ENCODE measurements at places on chromosomes 1 and 21. TPM values are rescaled to one million over a fixed set of nuclear protein-coding genes. Genes with fewer than 3 reads are reported as not detected.

Gene RPTN
- 0.72 TPM for total RNA-seq

Gene NBPF6
- total RNA-seq = not detected

Gene OTUD3
- 3.8 TPM for total RNA-seq

Gene NTNG1
- total RNA-seq = 3.6 TPM

Gene FASLG
- not detected for total RNA-seq

Gene CELA2A
- not detected for total RNA-seq

Gene PLA2G2F
- total RNA-seq = 0.24 TPM

Gene FBLIM1
- 74.6 TPM for total RNA-seq

Gene B4GALT3
- 19.0 TPM for total RNA-seq

Gene MYBPH
- total RNA-seq = not detected

Gene DYNLT5
- total RNA-seq = not detected

Gene ADAM30
- total RNA-seq = not detected

Gene HECTD3
- 16.6 TPM for total RNA-seq

Gene COL8A2
- total RNA-seq = 3.0 TPM

Gene KRTAP27-1
- total RNA-seq = not detected

Gene FCGR3A
- not detected for total RNA-seq

Gene VCAM1
- 37.8 TPM for total RNA-seq

Gene ETV3L
- total RNA-seq = not detected

Gene ERO1B
- total RNA-seq = 2.8 TPM

Gene DRAXIN
- total RNA-seq = not detected

Gene KCNE2
- total RNA-seq = not detected

Gene AXDND1
- 0.48 TPM for total RNA-seq

Gene PLA2G2A
- total RNA-seq = not detected

Gene MTARC2
- 5.1 TPM for total RNA-seq

Gene SLFNL1
- not detected for total RNA-seq

Gene C1orf94
- not detected for total RNA-seq

Gene SMCP
- total RNA-seq = not detected

Gene CDC42BPA
- 23.0 TPM for total RNA-seq

Gene NEXN
- total RNA-seq = 0.48 TPM

Gene C8B
- not detected for total RNA-seq

Gene LELP1
- total RNA-seq = not detected

Gene GBP6
- total RNA-seq = 38.6 TPM

Gene CAPZB
- 66.7 TPM for total RNA-seq

Gene NCAM2
- under 0.01 TPM for total RNA-seq

Gene PROK1
- total RNA-seq = not detected

Gene ST6GALNAC5
- total RNA-seq = 9.2 TPM

Gene RCC1
- 88.4 TPM for total RNA-seq

Gene AUNIP
- 2.8 TPM for total RNA-seq

Gene NFASC
- 0.96 TPM for total RNA-seq

Gene S100A7
- not detected for total RNA-seq

Gene L1TD1
- under 0.01 TPM for total RNA-seq

Gene GOLT1A
- 1.4 TPM for total RNA-seq

Gene CFHR4
- not detected for total RNA-seq

Gene MPZ
- 0.21 TPM for total RNA-seq

Gene FGR
- 0.64 TPM for total RNA-seq

Gene EPHA10
- not detected for total RNA-seq

Gene IL23R
- not detected for total RNA-seq

Gene ATAD3B
- total RNA-seq = 22.4 TPM

Gene LCE2B
- total RNA-seq = not detected

Measured in tracheal epithelial cell (primary cell).